ENCODE measurements at places on chromosomes 1 and 21.

DNA sequence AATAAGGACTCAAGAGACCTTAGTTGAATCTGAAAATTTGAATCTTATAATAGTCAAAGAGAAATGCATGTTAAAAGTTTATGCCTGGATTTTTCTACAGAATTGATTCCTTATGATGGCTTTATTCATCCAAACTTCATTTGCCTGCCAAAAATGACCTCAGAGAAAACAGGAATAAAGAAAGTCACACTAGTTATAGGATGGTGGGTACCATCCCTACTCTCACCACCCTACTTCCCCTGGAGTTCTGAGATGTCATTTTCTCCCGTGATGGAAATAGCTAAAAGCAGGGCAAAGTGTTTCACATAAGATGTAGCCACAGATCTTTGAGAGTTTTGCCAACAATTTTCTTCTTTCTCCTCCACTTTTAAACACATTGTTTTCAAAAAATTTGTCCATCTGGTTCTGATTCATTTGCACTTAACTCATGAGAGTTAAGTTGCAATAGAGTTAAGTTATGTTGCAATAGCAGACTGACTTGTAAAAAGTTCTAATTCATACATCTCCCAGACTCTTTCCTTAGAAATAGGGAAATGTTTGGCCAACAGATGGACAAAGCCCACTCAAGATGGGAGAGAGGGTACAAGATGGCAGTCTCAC is 384.6 kb downstream of the PLPP3 start:
- peak; percentile 81 for DNase-seq

GRCh38 chr21:35451276-35451675 is 402.2 kb upstream of the RUNX1 start:
- no peak for DNase-seq

GRCh38 chr21:25441835-25442234 is 165.4 kb downstream of the MRPL39 start:
- DNase-seq, result no peak

GRCh38 chr1:94608852-94609530 is 67.4 kb upstream of the F3 start:
- DNase-seq, result no peak

- no peak for DNase-seq
Observed at GRCh38 chr21:33539616-33540015, 2.3 kb downstream of the GART start.

GRCh38 chr1:240572328-240572727 is 39.6 kb downstream of the GREM2 start:
- no peak for DNase-seq

DNA sequence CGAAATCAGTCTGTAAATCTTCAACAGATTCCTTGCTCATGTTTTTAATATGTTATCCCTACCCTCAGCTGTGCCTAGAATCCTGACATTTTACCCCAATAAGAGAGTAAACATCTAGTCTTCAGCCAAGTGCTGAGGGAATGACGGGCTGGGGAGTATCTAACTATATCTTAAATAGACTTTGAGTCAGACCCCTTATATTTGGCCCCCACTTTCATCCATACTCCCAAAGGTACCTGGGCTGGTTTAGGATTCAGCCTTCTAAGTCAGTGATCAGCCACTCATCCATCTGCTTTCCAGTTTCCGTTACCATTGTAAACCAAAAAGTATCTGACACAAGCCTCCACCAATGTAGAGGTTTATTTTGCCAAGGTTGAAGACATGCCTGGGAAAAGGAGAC is 36.1 kb upstream of the CNIH3 start:
- no peak for DNase-seq

DNA sequence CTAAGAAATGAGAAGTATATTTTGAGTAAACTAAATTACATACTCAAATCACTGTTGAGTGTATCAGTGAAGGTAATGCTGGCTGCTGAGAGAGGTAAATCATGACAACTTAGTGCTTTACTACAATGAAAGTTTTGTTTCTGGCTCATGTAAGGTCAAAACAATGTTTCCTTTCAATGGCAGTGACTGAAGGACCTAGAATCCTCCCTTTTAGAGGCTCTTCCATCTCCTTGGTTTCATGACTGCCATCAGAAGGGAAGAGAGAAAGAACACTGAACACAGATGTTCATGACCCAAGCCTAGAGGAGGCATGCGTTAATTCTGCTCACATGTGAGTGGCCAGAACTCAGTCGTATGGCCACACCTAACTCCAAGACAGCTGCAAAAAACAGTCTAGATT is 130.6 kb downstream of the AKT3 start:
- no peak for DNase-seq

DNA sequence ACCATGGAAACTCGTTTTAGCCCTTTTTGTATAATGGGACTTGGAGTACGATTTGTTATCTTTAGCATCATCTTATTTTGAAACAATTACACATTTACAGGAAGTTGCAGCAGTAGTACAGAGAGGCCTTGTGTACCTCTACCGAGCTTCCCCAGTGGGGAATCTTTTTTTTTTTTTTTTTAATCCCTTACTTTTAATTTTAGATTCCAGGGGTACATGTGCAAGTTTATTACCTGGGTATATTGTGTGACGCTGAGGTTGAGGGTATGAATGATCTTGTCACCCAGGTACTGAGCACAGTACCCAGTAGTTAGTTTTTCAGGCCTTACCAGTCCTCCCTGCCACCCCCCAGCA is 45.9 kb downstream of the HHAT start:
- DNase-seq, result no peak

DNA sequence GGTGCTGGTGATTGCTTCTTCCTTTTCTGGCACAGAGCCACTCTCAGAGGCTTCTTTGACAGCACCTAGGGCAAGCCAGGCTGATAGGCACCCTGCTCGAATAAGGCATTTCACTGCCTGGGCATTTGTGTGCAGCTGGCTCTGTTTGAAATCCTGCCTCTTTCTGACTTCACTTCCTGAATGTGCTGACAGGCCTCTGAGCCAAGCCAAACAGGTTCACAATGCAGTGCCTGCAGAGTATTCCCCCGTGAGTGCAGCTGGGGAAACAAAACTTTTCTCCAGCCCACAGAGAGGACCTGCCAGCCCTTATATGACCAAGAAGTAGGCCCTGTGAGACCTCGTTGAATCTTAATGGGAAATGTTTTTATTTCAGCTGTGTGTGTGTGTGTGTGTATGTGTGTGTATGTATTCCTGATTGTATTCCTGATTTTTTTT is 10.4 kb downstream of the JUN start:
- no peak for DNase-seq

DNA sequence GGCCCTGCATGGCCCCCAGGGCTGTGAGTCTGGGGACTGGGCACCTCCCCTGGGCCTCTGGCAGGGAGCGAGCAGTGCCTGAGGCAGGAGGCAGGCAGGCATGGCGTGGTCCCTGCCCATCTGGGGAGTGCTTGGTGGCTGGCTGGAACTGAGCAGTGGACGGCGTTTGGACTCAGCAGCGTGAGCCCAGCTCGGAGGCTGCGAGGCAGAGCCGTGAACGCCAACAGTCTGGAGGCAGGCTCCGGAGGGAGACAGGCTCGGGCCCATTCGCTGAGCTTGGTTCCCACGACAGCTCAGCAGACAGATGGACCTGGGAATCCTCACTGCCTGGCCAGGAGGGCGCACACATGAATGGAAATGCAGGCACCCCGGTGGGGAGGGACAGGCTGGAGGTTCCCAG is 160.7 kb upstream of the POU3F1 start:
- DNase-seq, result no peak

DNA sequence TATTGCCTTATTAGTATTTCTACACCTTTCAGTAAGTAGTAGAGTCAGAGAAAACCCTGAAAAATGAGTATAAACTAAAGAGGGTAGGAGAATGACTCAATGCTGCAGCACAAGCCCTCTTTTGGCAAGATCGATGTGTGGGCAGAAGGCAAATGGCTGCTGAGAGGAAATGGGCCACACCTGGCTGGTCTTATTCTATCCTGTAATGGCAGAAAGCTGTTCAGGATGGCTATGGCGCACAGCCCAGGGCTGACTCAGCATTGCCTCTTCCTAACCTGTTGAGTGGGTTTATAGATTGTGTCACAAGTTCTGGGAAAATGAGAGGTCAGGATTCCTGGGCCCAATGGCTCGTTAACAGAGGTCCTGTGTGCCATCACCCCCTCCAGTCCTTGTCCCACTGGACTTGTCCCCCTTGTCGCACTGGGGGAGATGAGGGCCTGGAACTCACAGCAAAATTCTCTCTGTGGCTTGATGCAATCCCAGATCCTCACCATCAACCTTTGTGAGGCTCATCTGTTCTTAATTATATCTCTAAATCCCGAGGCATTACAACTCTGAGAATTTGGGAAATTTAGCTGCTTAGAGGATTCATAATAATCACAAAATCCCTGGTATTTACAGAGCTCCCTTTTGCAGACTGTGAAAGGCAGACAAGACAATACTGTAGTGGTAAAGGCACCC is 13.2 kb downstream of the HMGB4 start:
- DNase-seq, result peak; percentile 54

DNA sequence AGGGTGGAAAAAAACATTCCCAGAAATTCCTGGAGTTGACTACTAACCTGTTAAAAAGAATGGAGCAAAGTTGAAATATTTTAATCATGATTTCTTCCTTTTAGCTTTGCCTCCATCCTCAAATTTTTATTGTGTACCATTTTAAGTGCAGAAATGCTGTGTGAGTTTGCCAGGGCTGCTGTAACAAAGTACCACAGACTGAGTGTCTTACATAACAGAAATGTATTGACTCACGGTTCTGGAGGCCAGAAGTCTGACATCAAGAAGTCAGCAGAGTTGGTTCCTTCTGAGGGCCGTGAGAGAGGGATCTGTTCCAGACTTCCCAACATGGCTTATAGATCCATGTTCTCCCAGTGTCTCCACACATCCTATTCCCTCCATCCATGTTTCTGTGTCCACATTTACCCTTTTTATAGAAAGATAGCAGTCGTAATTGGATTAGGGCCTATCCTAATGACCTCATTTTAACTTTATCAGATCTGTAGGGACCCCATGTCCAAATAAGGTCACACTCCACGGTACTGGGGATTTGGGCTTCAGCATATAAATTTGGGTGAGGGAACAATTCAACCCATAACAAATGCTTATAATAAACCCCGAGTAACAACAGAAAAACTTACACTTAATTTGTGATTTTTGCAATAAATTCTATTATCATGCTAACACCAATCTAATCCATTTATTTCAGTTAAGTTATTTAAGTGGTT is 12.7 kb downstream of the SNX7 start:
- peak; percentile 53 for DNase-seq

DNA sequence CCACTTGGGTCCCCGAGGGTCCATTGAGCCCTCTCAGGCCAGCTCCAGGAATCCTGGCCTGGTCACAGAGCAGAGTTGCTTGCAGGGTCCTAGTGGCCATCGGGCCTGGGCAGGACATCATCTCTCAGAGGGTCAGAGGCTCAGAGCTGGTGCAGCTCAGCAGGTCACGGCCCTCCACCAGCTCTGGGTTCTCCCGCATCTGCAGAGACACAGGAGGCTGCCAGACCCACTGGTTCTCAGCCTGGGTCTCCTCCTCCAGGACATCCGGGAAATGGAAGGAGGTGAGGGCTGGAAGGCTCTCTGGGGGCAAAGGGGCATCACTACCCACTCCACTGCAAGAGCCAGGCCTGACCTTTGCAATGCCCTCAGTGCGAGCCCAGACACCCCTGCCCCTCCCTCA is 6.5 kb downstream of the TMEM54 start:
- DNase-seq, result no peak

GRCh38 chr1:52544665-52545525 is 8.0 kb downstream of the TUT4 start:
- DNase-seq, result no peak

- no peak for DNase-seq
Observed at GRCh38 chr1:38068220-38068979, 21.8 kb upstream of the POU3F1 start.

DNA sequence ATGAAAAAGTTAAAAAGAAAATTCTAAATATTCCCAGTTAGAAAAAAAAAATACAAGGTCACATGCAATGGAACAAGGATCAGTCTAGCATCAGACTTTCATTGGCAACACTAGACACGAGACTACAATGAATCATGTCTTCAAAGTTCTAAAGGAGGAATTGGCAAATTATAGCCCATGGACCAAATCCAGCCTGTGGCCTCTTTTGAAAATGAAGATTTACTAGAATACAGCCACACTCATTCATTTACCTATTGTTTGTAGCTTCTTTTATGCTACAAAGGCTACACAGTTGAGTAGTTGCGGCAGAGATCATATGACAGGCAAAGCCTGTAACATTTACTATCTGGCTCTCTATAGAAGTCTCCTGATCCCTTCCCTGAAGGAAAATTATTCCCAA is 71.4 kb downstream of the MRPL39 start:
- no peak for DNase-seq

GRCh38 chr1:16138772-16139221 is 17.1 kb downstream of the EPHA2 start:
- no peak for DNase-seq

DNA sequence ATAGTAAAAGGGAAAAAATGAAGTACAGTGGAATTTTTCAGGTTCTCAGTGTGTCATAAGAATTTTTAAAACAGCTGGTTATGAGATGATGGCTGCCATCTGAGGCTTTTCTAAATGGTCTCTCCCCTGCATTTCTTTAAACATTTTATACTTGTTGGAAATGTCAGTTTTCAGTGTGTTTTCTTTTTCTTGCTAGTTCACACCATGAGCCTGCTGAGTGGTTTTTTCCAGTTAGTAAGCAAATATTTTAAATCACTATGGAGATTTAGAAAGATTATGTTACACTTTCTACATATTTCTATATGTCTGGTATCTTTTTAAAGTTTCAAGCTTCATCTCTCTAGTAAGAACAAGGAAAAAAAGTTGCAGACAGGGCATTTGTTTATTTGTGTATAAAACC is 9.6 kb downstream of the RBM15 start:
- DNase-seq, result no peak

GRCh38 chr1:224432672-224433040 is 1.9 kb downstream of the WDR26 start:
- no peak for DNase-seq

GRCh38 chr1:151312411-151312810 is 14.8 kb downstream of the PI4KB start:
- DNase-seq, result no peak

DNA sequence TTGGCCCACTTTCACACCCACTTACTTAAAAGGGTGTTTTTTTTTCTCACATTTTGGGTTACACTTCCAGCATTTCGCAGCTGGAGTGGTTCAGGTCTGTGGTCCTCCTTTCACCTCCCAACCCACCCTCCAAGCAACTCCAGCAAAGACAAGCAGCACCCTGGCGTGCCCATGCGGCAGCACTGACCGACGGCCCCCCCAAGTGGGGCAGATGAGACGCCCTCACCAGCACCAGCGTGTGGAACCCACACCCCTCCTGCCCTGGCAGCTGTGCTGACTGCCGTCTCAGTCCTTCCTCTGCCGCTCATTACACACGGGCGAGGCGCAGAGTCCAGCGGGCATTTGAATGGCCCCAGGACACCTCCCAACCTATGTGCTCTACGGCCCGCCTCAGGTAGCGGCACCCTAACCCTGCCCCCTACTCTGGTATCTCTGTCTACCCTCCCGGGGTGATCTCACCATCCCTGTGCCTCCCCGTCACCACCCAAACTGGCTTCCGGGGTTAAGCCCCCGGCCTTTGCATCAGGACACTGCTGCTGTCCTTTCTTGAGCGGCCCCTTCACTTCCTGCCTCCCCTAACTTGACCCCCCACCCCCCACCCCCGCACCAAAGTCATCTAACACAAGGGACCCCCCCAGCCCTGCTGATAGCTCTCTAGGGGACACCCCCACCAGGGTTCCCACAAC is 10.9 kb downstream of the LSS start:
- no peak for DNase-seq

- DNase-seq, result no peak
Observed at GRCh38 chr1:41661428-41662060, 177.1 kb upstream of the EDN2 start.

All from GM04503 (cell line).